ENCODE measurements at places on chromosomes 2 and 18. TPM values are rescaled to one million over a fixed set of nuclear protein-coding genes. Genes with fewer than 3 reads are reported as not detected.

DNA sequence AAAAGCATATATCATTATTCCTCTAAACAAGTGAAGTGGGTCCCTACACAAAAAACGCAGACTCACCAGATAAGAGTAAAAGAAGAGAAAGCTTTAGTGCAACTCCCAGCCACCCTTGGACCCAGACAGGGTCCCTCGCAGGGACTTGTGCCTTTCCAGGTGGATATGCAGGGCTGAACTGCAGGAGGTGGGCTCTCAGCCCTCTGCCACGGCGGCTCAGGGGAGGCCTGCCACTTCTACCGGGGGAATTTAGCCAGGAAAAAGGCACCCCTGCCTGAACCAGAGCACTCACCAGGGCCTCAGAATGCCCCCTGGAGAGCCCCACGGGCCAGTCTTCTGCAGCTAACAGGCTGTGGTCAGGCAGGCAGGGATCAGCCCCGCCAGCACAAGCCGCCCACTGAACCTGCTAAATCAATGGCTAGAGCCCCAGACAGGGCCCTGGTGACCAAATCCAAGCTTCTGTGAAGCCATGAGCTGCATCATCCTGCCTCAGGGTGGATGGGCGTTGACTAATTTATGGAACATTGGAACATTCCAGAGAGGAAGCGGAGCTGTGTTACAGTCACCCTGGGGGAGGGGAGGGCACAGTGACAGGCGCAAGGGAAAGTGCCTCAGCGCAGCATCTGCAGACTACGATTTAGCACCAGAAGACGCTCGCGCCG is 209.3 kb downstream of the EIPR1 start:
- no peaks in the 10 kb centered on the region for H3K4me1 ChIP-seq
- H3K36me3 ChIP-seq: no peaks in the 10 kb centered on the region
- DNase-seq: no peak
- H3K27ac ChIP-seq: no peak overlapping the region

Gene DSG4
- not detected for total RNA-seq

Gene DRC1
- 0.18 TPM for total RNA-seq

GRCh38 chr2:165436559-165436958 is 32.9 kb upstream of the CSRNP3 start:
- no peak overlapping the region for H3K4me3 ChIP-seq
- no peaks in the 10 kb centered on the region for H3K4me1 ChIP-seq
- DNase-seq: no peak
- H3K27ac ChIP-seq: no peak overlapping the region
- H3K36me3 ChIP-seq: no peaks in the 10 kb centered on the region
- H3K27me3 ChIP-seq: no peaks in the 10 kb centered on the region

DNA sequence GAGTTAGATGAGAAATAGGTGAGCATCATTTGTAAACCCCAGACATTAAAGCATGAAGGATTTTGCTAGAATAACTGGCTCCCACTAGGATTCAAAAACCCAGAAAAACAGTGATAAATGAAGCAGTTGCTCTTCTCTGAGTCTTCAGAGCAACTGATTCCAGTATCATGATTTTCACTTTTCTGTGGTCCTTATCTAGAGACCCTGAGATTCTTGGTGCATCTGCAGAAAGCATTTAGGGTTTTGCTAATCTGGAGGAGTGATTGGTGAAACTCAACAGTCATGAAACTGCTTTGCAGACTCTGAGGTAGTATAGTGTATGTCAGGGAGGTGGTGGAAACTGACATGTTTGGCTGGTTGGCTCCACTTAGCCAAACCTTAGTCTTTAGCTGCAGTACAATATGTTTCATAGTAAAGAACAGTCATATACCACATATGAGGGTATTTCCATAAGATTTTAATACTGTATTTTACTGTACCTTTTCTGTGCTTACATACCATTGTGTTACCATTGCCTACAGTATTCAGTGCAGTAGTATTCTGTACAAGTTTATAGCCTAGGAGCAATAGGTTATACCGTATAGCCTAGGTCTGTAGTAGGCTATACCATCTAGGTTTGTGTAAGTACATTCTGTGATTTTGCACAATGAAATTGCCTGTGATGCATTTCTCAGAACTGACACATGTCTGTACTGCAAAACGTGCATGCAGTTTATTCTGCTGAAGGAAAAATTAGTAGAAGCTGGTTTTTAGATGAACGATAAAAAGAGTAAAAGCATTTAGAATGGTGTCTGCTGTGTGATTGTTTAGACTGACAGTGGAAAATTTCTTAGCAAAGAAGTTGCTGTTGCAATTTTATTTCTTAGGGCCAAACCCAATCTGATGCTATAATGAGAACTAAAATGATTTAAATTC is 23.8 kb downstream of the EML4 start:
- no peaks in the 10 kb centered on the region for H3K36me3 ChIP-seq
- DNase-seq: no peak
- H3K4me1 ChIP-seq: peaks cover 61% of the 10 kb centered on the region
- no peak overlapping the region for H3K4me3 ChIP-seq

- no peak overlapping the region for H3K27ac ChIP-seq
- no peaks in the 10 kb centered on the region for H3K4me1 ChIP-seq
- DNase-seq: no peak
These were observed 112.6 kb upstream of the NT5C1B start for GRCh38 chr2:18701981-18702380.

DNA sequence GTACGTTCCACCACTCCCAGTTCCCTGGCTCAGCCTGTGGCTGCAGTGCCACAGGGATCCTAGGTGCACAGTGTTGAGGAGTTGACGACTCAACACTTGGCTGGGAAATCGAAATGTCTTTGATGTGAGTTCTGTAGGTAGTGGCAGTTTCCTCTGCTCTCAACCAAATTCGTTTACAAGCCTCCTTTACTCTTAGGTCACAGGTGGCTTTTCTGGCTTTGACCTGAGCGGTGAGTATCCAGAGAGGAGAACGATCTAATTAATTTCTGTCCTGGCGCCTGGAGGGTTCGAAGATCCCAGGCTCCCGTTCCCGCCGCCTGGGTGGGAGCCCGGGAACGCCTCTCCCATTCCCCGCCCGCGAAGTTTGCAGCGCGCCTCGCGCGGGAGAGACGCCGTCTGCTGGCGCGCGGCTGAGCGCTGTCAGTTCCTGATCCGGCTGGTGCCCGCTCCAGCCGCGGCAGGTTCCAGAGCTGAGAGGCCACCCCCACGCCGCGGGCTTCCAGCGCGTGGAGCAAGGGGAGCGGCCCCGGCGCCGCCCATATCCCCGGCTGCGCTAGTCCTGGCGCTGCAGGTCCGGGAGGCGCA is at the start of gene LAMA3:
TSS of gene LAMA3 (plus strand) at position 423 of the 585 bp plus-strand sequence. CDS start 231 bp downstream, outside the sequence.
- peaks cover 8% of the 10 kb centered on the region for H3K4me1 ChIP-seq
- H3K36me3 ChIP-seq: no peaks in the 10 kb centered on the region
- no peak within 1 kb of the TSS for H3K27ac ChIP-seq
- no peak for DNase-seq

Gene CERKL
- total RNA-seq: 0.87 TPM

GRCh38 chr2:236706288-236706687 is 136.7 kb downstream of the ACKR3 start:
- H3K27ac ChIP-seq: no peak overlapping the region
- no peaks in the 10 kb centered on the region for H3K4me1 ChIP-seq
- no peaks in the 10 kb centered on the region for H3K27me3 ChIP-seq
- no peaks in the 10 kb centered on the region for H3K36me3 ChIP-seq
- no peak overlapping the region for H3K4me3 ChIP-seq

DNA sequence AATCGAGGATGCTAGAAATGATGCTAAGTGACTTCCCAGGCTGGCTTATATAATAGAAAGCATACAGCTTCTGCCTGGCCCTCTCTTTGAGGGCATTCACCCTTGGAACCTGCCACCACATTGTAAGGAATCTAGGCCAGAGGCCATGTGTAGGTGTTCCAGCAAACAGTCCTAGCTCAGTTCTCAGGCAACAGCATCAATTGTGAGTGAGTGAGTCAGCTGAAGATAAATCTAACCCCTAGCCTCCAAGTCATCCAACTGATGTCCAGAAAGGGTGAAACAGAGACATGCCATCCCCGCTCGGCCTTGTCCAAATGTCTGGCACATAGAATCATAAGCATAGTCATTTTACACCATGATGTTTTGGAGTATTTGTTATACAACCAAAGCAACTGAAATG is 324.3 kb upstream of the KLHL14 start:
- H3K27me3 ChIP-seq: no peaks in the 10 kb centered on the region
- no peaks in the 10 kb centered on the region for H3K4me1 ChIP-seq
- no peak overlapping the region for H3K27ac ChIP-seq
- no peaks in the 10 kb centered on the region for H3K36me3 ChIP-seq
- peak; percentile 13 for DNase-seq

Gene KLHL30
- 0.26 TPM for total RNA-seq

DNA sequence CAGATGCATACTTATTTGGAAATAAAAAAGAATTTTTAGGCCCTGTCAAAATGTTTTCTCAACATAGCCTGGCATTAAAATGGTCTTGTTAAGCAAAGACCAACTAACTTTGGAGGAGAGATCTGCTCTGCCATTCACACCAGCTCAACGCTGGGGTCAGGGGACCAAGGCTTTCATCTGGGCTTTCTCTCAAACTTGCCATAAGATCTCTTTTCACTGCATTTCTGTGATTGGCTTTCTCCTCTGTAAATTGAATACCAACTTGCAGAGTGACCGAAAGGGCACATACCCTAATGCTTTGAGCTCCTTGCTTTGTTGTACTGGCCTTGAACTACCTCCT is 71.2 kb downstream of the MYCN start:
- H3K27me3 ChIP-seq: peaks cover 6% of the 10 kb centered on the region
- H3K4me3 ChIP-seq: no peak overlapping the region
- no peak overlapping the region for H3K27ac ChIP-seq
- DNase-seq: no peak

DNA sequence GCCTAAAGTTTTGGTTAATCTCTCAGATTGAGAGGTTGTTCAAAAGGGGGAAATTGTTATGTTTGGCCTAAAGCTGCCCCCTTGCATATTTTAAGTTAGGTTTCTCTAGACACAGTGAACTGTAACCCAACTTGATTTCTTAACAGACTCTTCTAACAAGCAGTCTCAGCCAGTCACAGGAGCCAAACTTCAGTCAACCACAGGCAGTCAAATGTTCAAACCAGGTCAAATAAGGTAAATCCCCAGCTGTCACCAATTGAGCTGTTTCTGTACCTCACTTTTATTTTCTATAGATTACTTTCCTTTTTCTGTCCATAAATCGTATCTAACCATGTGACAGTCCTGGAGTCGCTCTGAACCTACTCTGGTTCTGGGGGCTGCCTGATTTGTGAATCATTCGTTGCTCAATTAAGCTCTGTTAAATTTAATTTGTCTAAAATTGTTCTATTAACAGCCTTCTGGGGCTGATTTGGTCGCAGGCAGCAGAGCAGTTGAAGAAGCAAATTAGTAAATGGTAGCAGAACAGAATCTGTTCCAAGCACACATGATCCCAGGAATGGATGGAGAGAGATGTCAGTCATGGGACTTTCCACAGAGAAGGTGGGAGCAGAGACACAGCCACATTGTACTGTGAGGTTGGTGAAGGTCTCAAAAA is 16.4 kb upstream of the NFU1 start:
- no peak for DNase-seq
- H3K27me3 ChIP-seq: no peaks in the 10 kb centered on the region
- H3K4me1 ChIP-seq: no peaks in the 10 kb centered on the region
- H3K4me3 ChIP-seq: no peak overlapping the region
- H3K27ac ChIP-seq: no peak overlapping the region
- no peaks in the 10 kb centered on the region for H3K36me3 ChIP-seq

GRCh38 chr18:10234281-10234680 is 220.2 kb upstream of the APCDD1 start:
- DNase-seq: no peak
- no peaks in the 10 kb centered on the region for H3K36me3 ChIP-seq
- H3K4me1 ChIP-seq: no peaks in the 10 kb centered on the region
- H3K27ac ChIP-seq: no peak overlapping the region
- H3K27me3 ChIP-seq: no peaks in the 10 kb centered on the region
- no peak overlapping the region for H3K4me3 ChIP-seq

GRCh38 chr2:209413311-209414014 is 10.4 kb upstream of the MAP2 start:
- H3K4me3 ChIP-seq: no peak overlapping the region

Gene NR4A2
- total RNA-seq: 0.85 TPM

Gene FAM237A
- not detected for total RNA-seq

DNA sequence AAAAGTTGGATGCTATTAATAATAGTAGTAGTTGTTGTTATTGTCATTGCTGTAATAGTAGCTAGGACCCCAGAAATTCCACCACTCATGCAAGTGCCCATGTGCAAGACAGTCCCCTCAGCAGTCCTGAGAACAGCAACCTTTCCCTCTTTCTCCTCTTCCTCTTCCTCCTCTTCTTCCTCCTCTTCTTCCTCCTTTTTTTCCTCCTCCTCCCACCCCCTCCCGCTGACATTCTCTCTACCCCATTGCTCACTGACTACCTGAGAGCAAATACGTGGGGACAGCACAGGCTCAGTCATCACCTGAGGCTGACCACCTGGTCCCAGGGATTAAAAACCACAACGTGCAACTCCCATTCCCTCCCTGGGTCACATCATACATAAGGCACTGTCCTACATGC is 41.8 kb downstream of the SMAD7 start:
- no peaks in the 10 kb centered on the region for H3K27me3 ChIP-seq
- no peaks in the 10 kb centered on the region for H3K36me3 ChIP-seq
- no peak overlapping the region for H3K4me3 ChIP-seq
- no peaks in the 10 kb centered on the region for H3K4me1 ChIP-seq
- no peak for DNase-seq

Gene HNRNPA3
- total RNA-seq: 228 TPM

Gene ANKRD29
- total RNA-seq: 0.67 TPM

Gene IRS1
- 27.3 TPM for total RNA-seq

Gene ALLC
- not detected for total RNA-seq

- H3K27me3 ChIP-seq: no peaks in the 10 kb centered on the region
- no peaks in the 10 kb centered on the region for H3K36me3 ChIP-seq
- H3K4me3 ChIP-seq: no peak overlapping the region
- H3K27ac ChIP-seq: no peak overlapping the region
- no peaks in the 10 kb centered on the region for H3K4me1 ChIP-seq
These were observed 387.2 kb upstream of the CWC22 start for GRCh38 chr2:180394305-180394704.

Gene CRYGB
- not detected for total RNA-seq

Gene HRH4
- total RNA-seq: not detected

DNA sequence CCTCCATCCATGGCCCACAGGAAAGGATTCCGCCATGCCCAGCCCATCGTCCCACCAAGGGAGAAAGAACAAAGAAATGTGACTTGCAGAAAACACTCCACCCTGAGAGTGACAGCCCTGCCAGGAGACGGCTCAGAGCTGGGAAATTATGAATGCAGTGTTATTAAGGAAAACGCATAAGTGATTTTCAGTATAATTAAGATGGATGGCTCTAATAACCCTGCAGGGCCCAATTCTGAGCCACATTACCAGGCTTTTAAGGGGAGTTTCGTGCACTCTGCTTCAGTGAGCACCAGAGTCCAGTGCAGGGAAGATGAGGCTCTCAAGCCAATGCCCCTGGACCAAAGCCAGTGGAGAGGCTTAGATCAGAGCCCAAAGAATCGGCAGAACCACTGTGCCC is 10.6 kb upstream of the TEX51 start:
- H3K27ac ChIP-seq: no peak overlapping the region
- no peak overlapping the region for H3K4me3 ChIP-seq
- no peaks in the 10 kb centered on the region for H3K27me3 ChIP-seq
- H3K36me3 ChIP-seq: no peaks in the 10 kb centered on the region
- no peaks in the 10 kb centered on the region for H3K4me1 ChIP-seq
- no peak for DNase-seq

Gene RABL2A
- total RNA-seq: 21.4 TPM

GRCh38 chr18:4203568-4204437 is 251.3 kb downstream of the DLGAP1 start:
- no peaks in the 10 kb centered on the region for H3K4me1 ChIP-seq
- DNase-seq: no peak
- H3K36me3 ChIP-seq: no peaks in the 10 kb centered on the region
- H3K4me3 ChIP-seq: no peak overlapping the region

Data from Panc1 (cell line).